ENCODE measurements at places on chromosomes 12 and 14. TPM values are rescaled to one million over a fixed set of nuclear protein-coding genes. Genes with fewer than 3 reads are reported as not detected.

DNA sequence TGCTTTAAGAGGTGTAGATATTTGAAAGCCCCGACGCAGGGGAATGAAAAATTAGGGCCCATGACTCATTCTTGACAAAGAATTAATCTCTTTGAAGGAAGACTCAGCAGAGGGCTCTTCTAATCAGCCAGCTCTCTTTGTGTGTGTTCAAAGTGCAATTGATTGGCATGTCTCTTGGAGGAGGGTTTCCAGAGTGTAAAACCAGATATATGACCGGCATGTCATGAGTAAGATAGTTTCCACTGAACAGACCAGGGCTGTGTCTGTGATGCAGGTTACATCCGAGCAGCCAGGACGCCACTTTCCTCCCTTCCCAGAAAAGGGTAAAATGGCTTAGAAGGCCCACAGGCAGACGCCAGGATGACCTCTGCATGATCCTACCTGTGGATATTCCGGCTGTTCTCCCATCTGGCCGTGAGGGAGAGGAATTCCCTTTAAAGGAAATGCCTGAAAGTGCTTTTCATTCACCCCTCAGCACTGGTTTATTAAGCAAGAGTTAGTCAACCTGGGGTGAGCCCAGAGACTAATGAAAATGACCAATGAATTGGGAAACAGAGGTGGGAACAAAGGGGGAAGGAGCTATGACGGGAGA lies 7.2 kb upstream of the KRT75 start:
- no peaks in the 10 kb centered on the region for H3K36me3 ChIP-seq
- no peaks in the 10 kb centered on the region for H3K27me3 ChIP-seq
- peak; percentile 3 for DNase-seq
- H3K4me3 ChIP-seq = no peak overlapping the region

- DNase-seq = no peak
- H3K27ac ChIP-seq = no peak overlapping the region
- H3K27me3 ChIP-seq = no peaks in the 10 kb centered on the region
- H3K4me3 ChIP-seq = no peak overlapping the region
- H3K36me3 ChIP-seq = peaks cover 10% of the 10 kb centered on the region
Measured at GRCh38 chr14:81402123-81402495, 2.0 kb upstream of the STON2 start.

- peak overlapping the region; percentile 99 for H3K27ac ChIP-seq
- no peak for DNase-seq
- no peaks in the 10 kb centered on the region for H3K27me3 ChIP-seq
- H3K4me1 ChIP-seq = no peaks in the 10 kb centered on the region
- H3K4me3 ChIP-seq = no peak overlapping the region
Measured at GRCh38 chr12:6536894-6537579, 2.7 kb downstream of the GAPDH start.

DNA sequence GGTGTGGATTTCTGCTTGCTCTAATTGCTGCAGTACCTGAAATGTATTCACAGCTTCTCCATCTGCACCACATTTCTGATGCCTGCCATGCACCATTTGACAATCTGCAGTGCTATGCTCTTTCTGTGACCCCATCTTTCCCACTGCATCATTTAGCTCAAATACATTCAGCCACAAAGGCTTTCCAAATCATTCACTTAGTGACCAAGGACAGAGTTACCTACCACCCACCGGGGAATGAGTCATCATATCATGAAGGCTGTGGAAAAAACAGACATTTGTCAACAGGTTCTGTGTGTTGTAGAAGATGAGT lies 465.5 kb upstream of the ATP2B1 start:
- H3K27ac ChIP-seq = no peak overlapping the region
- no peaks in the 10 kb centered on the region for H3K4me1 ChIP-seq
- no peak overlapping the region for H3K4me3 ChIP-seq
- no peaks in the 10 kb centered on the region for H3K36me3 ChIP-seq
- H3K27me3 ChIP-seq = no peaks in the 10 kb centered on the region

DNA sequence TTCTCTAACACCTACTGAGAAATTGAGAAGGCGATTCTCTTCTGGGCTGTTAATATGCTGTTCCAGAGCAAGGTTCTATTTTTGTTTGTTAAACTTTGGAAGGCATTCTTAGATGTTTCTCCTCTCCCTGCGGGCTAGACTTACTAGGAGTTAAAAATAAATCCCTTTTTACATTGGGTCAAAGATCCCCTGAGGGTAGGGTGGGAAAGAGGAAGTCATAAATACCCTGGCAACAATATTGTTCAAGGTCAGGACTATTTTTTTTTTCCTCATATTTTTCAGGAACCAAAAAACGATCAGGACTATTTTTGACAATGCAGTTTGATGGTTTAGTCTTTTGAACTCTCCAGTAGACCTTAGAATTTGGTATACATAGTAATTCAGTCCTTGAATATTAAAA lies 12.0 kb upstream of the SLC2A14 start:
- no peak overlapping the region for H3K27ac ChIP-seq
- no peaks in the 10 kb centered on the region for H3K27me3 ChIP-seq
- H3K36me3 ChIP-seq = no peaks in the 10 kb centered on the region
- DNase-seq = no peak
- H3K4me3 ChIP-seq = no peak overlapping the region

Gene KRT81
- total RNA-seq = not detected

Data from kidney (tissue), 22 donors.